ENCODE measurements at places on chromosomes 16 and 17. TPM values are rescaled to one million over a fixed set of nuclear protein-coding genes. Genes with fewer than 3 reads are reported as not detected.

DNA sequence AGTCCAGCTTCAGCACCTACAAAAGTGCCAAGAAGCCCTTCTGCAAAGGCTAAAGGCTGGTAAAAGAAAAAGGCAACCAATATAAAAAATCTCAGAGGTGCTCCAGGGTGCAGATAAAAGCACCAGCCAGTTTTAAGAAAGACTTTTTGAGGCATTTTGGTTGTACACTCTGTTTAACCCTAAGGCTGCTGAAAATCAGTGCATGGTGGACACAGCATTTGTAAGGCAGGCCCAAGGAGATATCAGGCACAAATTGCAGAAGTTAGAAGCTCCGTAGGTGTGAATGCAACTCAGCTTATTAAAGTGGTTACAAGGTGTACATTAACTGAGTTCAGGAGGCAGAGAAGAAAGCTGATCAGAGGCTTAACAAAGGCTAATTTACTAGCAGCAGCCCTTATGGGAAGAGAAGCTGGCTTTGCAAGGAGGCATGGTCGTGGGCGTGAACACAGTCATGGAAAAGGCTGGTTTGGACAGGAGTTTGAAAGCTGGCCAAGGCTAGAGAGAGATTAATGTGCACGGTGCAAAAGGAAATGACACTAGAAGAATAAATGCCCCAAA is 21.1 kb downstream of the ACSM1 start:
- no peak for DNase-seq

Gene ANKRD40CL
- total RNA-seq = not detected

DNA sequence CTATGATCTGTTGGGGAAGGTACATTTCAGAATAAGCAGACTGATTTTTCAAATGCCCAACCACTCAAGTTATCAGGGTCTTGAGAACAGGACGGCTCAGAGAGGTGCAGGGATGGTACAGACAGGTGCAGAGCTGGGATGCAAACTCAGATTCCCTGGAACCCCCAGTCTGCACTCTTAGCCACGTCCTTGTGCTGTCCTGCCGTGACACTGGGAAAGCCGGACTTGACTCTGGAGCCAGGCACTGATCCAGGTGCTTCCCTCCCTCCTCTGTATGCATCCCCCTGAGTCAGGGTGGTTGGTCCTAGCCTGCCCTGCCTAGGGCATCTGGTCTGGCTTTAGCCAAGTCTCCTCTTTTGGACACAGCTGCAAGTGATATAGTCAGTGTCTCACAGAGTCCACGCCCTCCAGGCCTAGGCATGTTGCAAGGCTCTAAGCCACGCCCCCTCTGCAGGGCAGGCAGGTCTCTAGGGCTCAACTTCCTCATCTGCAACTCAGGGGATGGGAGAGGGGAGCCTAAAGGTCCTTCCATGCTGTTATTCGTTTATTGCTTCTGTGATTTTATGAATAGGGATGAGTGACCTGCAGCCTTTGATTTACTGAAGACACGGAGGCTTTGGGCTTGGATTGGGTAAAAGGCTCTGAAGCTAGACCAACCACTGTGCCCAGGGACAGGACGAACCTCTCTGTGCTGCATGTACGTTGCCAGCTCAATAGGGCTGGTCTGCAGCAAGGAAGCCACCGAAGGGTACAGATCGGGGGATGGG is 97.3 kb downstream of the SDK2 start:
- peak; percentile 91 for DNase-seq

DNA sequence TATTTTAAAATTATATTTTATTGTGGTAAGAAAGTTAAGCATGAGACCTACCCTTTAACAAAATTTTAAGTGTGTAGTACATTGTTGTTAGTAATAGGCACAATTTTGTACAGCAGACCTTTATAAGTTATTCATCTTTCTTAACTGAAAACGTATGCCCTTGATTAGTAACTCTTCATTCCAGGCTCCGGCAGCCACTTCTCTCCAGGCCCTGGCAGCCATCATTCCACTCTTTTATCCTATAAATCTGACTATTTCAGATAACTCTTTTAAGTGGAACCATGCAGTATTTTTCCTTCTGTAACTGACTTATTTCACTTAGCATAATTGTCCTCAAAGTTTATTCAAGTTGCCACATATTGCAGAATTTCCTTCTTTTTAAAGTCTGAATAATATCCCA is 348.2 kb downstream of the CDH11 start:
- DNase-seq = no peak

DNA sequence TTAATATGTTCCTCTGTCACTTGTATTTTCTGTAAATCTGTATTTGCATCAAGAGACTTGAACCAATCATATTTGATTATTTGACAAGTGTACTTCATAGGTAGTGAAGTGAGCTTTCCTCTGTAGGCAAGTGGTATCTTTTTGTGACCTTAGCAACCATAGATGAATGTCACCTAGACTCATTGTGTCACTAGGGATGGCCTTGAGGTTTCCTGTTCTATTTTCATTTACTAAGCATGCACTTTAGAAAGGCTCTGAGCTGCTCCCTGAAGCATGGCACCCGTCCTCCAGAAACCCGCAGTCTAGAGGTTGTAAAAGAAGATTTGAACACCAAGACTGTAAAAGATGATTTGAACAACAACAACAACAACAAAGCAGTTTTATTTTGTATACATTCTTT is 151.7 kb downstream of the PRKCB start:
- no peak for DNase-seq

GRCh38 chr17:35432176-35433074 is at the start of gene SLFN12:
TSS of gene SLFN12 (minus strand) at chr17:35432500. CDS start at chr17:35423028, 9,472 bp downstream.
- peak; percentile 65 for DNase-seq

Gene SLC5A11
- total RNA-seq = not detected

Gene ZNF18
- 16.3 TPM for total RNA-seq

Gene NOG
- 2.3 TPM for total RNA-seq

GRCh38 chr16:86041807-86042206 is 142.8 kb downstream of the IRF8 start:
- peak; percentile 15 for DNase-seq

DNA sequence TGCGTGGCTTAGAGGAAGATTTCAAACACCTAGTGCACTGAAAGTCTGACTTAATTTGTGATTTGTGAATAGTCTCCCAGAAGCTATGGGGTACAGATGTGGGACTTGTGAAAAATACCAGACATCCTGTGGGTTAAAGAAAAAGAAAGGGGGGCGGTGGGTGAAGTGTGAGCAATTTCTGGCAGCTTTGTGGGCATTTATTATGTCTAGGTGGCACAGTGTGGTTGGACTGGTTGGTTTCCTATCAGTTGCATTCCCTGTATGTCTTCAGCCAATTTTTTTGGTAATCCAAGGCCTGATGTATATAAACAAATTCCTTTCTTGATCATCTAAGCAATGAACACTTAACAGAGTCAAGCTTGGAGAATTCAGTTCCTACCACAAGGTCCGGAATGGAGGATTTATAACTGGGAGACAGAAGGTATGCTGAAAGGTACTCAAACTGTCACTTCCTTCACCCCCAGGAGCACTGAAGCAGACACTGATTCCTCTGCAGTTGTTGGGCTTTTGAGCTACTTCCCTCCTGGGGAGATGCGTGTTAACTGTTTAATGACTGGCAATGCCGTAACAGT is 211.6 kb downstream of the WWOX start:
- DNase-seq = peak; percentile 71

Gene CLEC19A
- 1.6 TPM for total RNA-seq

Gene YBX2
- 6.9 TPM for total RNA-seq

DNA sequence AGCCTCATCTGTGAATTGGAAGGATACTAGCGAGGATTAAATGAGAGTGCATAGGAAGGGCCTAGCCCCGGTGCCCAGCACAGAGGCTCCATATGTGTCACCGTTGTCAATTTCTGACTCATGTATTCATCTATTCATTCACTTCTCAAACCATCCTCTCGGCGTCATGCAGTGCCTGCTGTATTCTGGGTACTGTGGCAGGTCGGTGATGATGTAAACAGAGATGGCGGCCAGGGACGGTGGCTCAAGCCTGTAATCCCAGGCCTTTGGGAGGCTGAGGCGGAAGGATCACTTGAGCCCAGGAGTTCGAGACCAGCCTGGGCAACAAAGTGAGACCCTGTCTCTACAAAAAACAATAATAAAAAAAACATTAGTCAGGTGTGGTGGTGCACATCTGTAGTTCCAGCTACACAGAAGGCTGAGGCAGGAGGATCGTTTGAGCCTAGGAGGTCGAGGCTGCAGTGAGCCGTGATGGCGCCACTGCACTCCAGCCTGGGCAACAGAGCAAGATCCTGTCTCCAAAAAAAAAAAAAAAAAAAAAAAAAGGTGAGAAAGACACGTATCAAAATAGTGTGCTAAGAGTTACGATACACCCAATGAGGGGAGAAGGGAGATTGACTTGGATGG is 4.3 kb upstream of the PPP1R1B start:
- no peak for DNase-seq

DNA sequence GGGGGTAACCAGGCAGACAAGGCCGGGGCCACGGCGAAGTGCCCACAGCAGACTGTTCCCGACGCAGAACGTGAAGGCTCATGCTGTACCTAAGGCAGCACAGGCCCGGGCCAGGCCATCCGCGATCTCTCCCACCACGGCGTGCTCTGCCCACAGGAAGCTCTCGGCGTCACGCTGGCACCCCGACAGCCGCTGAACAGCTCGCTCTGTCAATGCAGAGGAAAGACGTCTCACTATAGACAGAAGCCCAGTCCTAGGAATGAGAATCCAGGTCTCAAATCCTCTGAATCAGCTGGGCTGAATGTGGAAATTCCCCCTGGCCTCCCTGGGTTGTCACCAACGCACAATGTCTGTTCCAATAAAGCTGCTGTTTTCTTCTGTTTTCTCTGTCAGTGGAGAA is 21.4 kb downstream of the SERPINF1 start:
- DNase-seq = no peak

DNA sequence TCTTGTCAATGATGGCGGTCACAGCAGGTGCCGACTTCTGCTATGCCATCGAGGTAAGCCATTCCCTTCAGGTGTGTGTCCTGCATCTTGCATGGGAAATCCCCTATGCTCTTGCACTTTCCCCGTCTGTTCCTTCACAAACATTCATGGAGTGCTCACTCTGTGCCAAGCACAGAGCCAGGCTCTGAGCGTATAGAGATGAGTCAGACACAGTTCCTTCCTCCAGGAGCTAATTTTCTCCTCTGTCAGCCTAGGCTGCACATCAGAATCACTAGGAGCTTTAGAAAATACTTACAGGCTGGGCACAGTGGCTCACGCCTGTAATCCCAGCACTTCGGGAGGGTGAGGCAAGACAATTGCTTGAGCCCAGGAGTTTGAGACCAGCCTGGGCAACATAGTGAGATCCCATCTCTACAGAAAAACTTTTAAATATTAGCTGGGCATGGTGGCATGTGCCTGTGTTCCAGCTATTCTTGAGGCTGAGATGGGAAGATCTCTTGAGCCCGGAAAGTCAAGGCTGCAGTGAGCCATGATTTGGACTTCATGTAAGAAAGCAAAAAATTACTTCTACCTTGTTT is 14.1 kb downstream of the PRMT7 start:
- no peak for DNase-seq

DNA sequence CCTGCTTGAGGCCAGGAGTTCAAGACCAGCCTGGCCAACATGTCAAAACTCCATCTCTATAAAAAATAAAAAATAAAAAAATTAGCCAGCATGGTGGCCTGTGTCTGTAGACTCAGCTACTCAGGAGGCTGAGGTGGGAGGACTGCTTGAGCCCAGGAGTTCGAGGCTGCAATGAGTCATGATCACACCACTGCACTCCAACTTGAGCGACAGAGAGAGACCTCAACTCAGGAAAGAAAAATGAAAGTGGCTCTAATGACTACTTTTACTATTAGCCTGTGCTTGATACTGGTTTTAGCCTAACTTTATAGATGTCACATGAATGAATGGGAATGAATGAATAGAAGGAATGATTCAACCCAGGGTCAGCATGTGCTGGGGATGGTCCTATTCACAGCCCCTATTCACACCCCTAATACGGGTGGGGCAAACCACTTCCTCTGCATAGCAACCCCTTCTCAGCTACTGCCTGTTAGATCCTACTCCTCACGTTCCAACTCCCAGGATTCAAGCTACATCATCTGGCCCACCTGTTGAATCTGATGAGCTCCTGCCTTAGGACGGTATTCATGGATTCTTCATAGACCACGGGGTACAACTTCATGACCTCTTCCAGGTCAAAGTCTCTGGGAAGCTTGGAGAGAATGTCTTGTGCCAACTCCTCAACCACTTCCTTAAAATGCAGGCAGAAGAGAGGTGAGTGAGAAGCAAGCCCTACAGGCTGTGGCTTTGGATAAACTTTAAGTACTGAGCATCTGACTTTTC is 40.5 kb downstream of the LYRM1 start:
- DNase-seq = no peak

DNA sequence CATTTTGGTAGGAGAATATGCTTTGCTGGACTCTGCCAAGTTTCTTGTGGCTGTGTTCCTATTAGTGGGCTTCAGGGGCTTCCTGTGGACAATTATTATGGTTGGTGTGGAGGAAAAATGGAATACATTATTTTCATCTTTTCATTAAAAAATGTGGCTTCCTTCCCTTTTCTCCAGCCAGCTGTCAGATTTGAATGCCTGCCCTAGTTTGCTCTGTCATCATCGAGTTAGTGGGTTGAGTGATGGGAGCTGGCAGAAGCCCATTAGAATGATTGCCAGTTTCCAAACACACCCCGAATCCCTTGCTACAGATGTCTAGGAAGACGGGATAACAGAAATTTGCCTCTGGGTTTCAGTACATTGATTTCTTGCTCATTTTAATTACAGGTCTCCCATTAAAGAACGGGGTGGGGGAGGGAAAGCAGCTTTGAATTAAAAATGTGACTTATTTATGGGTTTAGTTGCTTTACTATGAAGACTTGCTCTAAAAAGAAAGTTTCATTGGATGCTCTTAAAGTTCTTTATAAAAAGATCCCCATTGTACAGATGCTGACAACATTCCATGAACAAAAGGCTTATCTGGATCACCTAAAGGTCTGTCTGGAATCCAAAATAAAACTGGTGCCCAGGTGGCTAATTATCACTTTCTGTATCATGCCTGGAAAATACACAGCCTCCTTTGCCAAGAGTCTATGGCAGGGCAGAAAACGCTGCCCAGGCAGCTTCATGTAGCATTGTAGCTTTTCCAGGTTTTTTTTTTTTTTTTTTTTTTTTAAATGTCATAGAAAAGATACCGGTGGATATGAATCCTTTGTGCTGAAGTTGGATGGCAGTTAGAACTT is 103.6 kb downstream of the PRKCA start:
- no peak for DNase-seq

Data from endodermal cell (in vitro differentiated cells).